ENCODE measurements at places on chromosomes 6 and 20.
A peak's percentile ranks its signal among the peaks of the same experiment; 100 is the strongest.

GRCh38 chr6:89518352-89519055, 85.6 kb downstream of the ANKRD6 start:
- no peak for DNase-seq

GRCh38 chr6:80003826-80004172, 650 bp upstream of the TTK start:
- DNase-seq = no peak

- peak; percentile 93 for DNase-seq
These were observed 37.3 kb upstream of the TOP1 start for GRCh38 chr20:40991181-40991889.

GRCh38 chr6:50962213-50962759, 143.6 kb downstream of the TFAP2B start:
- no peak for DNase-seq

GRCh38 chr6:154161689-154162088, 122.6 kb downstream of the OPRM1 start:
- peak; percentile 93 for DNase-seq

GRCh38 chr6:154202339-154202738, 154.3 kb downstream of the IPCEF1 start:
- DNase-seq = peak; percentile 31

DNA sequence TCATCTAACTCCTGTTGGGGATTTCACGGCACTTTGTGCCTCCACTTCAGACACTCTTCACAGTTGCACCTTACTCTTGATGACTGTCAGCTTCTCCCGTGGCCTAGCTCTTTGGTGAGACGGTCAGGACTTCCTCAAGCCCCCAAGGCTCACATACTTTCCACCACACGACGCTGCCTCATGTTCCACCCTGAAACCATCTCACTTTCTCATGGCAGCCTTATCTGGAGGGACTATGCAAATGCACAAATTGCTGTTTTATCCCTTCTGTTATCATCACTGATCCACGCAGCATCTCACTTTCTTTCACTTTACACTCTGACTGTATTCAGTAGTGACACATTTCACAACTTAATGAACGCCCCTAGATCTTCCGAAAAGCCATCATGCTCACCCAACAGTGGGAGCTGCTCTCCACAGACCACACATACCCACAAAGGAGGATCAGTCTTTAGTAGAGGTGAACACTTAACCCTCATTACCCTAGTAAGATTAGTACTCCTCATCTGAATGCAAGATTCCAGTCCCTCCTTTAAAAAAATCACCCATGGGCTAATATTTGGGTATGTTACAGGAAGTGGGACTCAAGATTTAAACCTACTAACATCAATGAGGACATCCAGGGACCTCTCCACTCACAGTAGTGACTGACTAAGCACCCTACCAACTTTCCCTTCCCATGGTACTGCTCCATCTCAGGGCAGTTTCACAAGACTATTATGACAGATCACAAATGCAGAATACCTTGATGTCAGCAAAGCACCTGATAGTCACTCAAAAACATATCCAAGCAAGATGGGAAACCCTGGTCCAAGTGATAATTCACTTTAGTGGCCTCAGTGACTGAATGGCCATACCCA, 35.4 kb downstream of the FYN start:
- DNase-seq = no peak

GRCh38 chr6:157104803-157105202, 218.5 kb downstream of the TMEM242 start:
- no peak for DNase-seq

DNA sequence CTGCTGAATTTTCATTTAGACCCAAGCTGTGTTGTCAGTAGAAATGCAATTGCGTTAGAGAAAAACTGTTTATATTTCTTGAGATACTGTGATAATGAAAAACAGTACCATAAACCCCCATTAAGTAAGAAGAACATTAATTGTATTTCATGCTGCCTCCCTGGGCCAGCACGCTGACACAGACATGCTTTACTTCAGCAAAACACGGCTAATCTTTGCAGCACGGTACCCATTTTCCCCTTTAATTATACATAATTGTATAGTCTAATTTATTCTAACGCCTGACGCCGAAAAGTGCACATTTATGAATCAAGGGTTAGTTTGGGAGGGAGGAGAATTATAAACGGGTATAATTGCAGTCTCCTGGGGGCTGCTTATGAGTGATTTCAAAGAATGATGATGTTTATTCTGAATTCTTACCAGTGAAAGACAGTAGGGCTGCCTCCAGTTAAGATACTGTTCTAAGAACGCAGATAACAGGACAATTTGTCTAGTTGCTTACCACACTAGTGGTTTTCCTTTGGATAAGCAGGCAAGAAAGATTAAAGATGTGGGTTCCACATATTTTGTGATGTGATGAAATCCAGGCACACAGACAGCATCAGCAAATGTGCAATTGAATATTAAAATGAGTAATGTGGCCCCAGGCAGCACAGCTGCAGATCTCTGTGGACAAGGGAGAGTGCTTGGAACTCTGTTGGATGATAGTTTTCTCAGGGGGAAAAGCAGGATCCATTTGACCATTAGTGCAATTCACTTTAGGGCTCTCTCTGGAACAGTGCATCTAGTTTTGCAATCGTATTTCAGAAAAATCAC, 4.7 kb upstream of the SULF2 start:
- no peak for DNase-seq

- peak; percentile 94 for DNase-seq
These were observed at the start of gene TUBB2A for GRCh38 chr6:3157131-3157933. TSS of gene TUBB2A (minus strand) at chr6:3157544. CDS start at chr6:3157463, 81 bp downstream.

GRCh38 chr6:28794175-28795002, 129.4 kb downstream of the TRIM27 start:
- peak; percentile 8 for DNase-seq

DNA sequence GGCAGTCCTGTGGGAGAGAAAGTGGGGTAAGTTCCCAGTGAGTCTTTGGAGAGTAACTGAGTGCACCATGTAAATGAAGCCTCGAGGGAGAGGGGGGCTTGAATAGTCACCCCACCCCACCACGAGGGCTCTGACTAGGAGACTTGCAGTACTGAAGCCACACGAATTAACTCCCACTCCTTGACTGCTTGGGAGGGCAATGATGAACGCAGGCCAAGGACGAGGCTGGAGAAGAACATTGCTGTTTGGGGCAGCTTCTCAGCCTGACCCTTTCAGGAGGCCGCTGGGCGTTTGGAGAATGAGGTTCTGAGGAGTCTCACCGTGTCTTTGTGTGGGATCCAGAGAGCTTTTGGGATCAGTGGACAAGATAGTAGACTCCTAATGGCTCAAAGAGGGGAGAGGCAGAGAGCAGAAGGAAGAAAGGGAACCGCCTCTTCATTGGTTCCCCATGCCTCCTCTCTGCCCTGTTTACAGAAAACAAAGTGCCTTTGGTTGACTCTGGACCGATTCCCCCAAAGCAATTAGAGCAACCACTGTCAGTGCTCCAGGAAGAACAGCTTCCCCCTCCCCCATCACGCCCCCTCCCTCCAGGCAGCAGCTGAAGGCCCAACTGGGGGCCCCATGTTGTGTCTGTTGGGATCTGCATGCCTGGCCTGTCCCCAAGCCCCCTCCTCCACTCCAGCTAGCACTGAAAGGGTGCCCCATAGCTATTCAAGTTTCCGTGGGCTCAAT, 41.7 kb upstream of the CDKN1A start:
- DNase-seq = no peak

DNA sequence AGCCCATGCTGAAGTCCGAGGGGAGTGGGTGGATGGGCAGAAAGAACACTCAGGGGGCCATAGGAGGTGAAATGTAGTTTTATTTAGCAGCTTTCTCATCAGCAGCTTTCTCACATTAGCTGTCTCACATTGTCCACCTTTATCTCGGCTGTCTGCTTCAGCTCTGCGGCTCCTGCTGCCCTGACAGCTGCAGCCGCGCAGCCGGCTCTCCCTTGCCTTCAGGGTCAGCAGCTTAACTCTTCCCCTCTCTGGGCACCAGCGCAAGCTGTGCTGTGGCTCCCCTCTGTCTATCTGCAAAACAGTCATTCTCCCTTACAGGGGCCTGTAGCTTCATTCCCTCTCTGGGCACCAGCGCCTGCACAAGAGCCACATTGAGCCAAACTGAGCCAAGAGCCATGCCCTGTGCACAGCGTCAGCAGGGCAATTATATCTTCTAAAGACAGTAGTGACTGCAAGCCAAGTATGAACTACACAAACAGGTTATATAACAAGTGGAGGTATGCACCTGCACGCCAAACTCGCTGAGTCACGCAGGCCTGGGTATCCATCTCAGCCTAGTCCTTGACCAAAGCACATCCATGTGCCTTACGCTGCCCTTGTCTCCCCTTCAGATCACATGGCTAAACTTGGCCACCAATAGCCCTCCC, 198.8 kb downstream of the EYA2 start:
- no peak for DNase-seq

DNA sequence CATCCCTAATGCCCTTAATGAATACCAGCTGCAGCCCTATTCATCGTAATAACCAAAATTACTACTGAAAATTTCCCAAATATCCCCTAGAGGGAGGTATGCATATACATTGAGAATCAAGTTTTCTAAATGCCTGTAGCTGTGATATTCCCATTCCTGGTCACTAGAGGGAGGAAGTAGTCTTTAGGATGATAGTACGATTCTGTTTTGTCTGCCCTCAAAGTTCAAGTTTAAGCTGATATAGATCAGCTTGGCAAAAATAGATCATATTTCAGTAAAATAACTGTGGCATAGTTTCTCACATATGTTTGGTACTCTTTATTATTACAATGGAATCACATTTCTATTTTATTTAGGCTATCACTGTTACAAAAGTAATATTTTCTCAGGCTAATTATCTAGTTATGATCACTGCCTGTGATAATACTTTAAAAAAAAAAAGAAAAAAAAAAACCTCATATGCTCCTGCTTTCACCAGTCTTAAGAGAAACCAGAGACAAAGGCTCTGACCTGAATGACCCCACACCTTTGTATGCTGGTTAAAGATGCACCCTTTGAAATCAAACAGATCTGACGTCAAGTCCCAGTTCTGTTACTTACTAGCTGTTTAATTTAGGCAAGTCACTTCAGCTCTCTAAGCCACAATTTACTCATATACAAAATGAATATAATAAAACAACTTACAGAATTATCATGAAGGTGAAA, 11.0 kb downstream of the TSPYL1 start:
- DNase-seq = peak; percentile 81

DNA sequence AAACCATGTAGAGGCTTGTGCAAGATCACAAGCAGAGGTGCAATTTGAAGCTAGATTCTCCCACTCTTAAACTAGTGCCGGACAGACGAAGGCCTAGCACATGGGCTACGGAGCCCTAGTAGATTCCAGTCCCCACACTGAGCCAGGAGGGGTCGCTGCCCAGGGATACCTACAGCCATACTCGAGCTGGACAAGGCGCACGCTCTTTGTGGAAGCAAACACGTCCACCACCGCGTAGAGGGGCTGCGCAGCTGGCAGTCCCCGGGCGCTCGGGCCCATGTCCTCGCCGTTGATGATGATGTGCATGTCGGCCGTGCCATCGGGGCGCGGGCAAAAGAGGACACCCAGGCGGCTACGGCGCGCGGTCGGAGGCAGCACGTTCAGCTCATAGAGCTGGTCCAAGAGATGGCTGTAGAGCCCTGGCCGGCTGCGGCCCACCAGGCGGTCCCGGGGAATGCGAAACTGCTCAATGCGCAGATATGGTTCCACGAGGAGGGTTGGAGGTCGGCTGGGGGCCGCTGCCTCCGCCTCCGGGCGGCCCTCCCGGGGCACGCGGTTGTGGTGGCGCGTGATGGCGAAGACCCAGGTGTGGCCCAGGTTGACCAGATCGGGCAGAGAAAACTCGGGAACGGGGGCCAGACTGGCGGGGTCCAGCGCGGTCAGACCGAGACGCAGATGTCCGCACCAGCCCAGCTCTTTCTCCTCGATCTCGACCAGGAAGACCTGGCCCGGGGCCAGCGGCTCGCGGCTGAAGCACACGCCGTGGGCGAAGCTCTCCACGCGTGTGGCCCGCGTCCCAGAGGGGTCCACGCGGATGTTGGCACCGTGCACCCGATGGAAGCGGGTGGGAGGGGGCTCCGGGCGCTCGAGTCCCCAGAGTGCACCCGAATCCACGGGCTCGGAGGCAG, 677 bp downstream of the NEURL2 start:
- DNase-seq = peak; percentile 77

DNA sequence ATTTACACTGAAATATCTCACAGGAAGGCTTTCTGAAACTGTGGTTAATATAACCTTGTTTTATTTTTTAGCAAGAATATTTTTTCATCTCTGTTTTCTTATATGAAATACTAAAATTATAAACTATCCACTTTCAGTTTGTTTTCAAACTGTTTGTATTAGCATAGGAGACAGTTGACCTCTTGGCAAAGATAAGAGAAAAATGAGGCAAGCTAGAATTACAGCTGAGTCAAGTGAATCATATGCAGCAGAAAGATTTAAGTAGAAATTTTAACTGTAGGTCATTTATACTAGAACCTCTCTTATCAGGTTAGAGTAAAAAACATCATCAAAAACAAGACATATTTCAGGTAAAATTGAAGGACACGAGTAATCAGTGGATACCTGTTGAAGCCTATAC, 792.6 kb downstream of the PHF3 start:
- DNase-seq = no peak

DNA sequence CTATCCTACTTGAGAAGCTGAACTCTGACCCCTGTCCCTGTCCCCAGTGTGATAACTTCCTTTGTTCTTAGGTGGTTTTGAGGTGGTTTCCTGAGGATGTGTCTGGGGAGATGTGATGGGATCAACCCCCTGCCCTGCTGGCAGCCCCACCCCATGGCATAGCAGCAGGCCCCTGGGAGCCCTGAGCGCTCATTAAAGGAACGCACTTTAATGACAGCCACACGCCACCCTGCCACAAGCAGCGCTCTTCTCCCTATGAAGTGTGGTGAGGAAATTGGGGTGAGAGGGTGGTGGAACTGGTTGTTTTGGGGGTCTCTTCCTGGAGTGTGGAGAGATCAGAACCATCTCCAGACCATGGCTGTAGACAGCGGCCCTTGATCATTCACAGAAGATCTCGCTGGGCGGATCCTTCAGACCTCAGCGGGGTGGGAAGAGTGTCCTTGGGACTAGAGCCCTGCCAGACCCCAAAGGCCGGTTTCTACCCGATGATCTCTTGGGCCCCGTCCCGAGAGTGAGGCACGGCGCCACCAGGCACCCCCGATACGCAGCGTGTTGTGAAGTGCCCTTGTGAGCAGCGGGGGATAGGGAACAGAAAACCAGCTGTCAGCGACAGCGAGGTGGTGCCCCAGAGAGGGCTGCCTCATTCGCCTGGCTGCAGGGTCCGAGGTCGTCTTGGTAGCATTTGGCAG, 45.4 kb downstream of the SYNJ2 start:
- DNase-seq = no peak

- no peak for DNase-seq
These were observed 248.7 kb downstream of the ADGB start for GRCh38 chr6:146847426-146847825.

GRCh38 chr6:13586603-13587542, 12.5 kb downstream of the SIRT5 start:
- no peak for DNase-seq

- DNase-seq = no peak
These were observed 34.5 kb upstream of the FERMT1 start for GRCh38 chr20:6157345-6157744.

GRCh38 chr20:43529051-43529450, 21.6 kb downstream of the L3MBTL1 start:
- no peak for DNase-seq

Data from suppressor macrophage treated with lipopolysaccharide for 4 hours (primary cell).